NCI-H1694 (cell line): ENCODE measurements at places on chromosomes 4 and X.

- no peak for DNase-seq
Observed at GRCh38 chr4:90582087-90582486, 454.9 kb downstream of the CCSER1 start.

GRCh38 chr4:58144721-58145120, 1034.5 kb upstream of the IGFBP7 start:
- peak; percentile 12 for DNase-seq

GRCh38 chrX:39149761-39150160, 348.5 kb downstream of the MID1IP1 start:
- DNase-seq: peak; percentile 79

DNA sequence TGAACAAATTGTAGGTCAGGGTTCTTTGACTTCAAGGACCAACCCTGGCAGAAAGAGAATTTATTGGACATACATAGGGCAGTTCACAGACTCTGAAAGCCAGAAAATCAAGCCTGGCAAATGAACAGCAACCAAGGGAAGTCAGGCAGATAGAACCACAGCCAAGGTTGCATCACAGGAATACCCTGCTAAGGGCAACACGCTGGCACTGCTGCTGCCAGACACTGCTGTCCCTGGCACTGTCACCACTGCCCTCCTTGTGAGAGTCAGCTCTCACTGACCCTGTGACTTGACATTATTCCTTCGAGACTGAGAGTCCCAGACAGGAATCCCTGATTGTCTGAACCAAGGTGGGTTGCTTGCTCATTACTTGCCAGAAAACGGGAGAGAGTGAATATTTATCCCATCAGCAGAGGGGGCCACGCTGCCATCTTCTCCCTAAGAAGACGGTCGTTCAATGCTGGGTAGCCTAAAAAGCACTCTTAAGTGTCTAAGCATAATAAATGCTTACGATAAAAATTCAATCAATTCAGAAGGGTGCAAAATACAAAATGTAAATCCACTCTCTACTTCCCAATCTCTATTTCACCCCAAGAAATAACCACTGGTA, 23.2 kb upstream of the PTTG2 start:
- DNase-seq: no peak

GRCh38 chr4:23697001-23697528, 192.8 kb downstream of the PPARGC1A start:
- DNase-seq: no peak

DNA sequence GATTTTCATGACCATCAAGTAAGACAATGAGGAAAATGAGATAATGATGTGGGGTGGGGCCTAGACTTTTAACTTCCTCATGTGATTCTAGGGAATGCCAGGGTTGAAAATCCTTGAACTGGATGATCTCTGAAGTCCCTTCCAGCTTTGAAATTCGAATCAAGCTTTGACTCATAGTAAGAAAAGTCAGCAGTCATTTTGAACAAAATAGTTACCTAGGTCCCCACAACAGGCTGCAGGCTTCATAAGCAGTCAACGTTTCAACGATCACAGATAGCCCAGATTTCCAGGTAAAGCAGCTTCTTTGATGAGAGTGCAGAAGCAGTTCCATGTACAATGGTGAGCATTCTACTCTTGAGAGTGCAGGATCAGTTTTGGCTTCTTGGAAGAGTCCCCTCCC, 93.7 kb downstream of the GRIA3 start:
- DNase-seq: no peak

GRCh38 chrX:17174671-17175070, 200.3 kb upstream of the NHS start:
- DNase-seq: peak; percentile 67

GRCh38 chrX:10884246-10884645, 226.9 kb upstream of the HCCS start:
- DNase-seq: no peak

DNA sequence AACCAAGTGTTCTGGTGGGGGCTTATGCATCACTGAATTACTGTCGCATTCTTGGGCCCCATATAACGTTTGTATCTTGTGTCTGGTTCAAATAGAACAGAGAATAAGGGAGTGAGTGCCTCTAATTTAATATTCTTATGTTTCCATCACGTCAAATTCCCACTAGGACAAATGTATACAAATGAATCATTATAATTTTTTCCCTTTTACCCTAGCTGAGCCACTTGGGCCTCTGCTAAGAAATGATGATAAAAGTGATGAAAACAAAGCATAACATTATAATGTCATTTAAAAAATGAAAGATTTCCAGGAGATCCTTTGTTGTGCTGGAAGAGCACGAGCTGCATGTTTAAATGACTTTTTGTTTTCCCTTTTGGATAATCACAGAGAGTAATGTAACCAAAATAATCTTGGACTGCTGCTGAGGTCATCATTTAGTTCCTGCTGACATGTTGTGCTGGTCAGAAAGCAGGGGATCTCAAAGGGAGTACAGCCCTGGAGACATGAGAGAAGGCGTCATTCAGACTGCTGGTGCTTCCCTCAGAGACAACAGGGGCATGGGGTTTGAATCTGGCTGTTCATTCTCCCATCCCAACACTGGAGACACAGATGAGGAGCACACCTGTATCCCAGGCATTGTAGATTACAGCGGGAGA, 105.1 kb upstream of the SCOC start:
- no peak for DNase-seq

DNA sequence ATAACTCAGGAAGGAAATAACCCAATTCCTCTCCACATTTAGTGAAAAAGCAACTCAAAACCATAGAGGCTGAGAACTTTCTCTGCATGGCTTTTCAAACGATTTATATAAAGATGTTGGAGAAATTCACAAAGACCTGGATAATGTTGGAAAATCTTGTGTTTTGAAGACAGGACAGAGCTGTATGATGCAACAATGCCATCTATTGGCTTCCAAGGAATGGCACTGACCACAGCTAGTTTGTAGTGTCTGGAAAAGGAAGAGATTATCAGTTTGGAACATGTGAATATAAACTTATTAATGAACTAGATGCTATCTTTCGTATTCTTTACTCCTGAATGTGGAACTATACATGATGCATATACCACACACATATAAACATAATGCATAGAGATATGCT, 503.6 kb downstream of the IL1RAPL1 start:
- no peak for DNase-seq

GRCh38 chr4:152456609-152457008, 79.3 kb downstream of the FBXW7 start:
- no peak for DNase-seq

- DNase-seq: peak; percentile 6
Observed at GRCh38 chr4:185017964-185018772, at the start of gene HELT. Gene HELT, plus strand, starts transcription at chr4:185018490. Its CDS starts 439 bp downstream, at chr4:185018929.

- DNase-seq: no peak
Observed at GRCh38 chr4:107854356-107855022, 29.8 kb downstream of the SGMS2 start.
